ENCODE measurements at places on chromosomes 12 and 14.
A peak's percentile ranks its signal among the peaks of the same experiment; 100 is the strongest.

DNA sequence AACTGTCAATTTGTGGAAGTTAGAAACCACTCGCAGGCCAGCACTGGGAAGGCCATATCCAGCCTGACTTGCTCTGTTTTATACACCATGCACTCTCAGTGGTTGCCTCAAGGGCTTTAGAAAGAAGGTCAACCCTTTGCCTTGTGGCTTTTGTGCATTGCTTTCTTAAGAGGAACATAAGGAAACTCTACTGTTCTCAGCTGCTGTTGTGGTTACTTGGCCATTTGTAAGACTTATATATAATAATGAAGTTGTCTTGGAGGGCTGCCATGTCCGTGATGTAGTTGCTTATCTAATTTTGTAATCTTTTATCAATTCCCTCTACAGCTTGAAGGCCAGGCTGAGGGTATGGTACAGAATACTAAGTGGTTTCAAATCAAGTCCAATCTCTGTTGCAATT lies 637.8 kb downstream of the DIO2 start:
- DNase-seq, result no peak

DNA sequence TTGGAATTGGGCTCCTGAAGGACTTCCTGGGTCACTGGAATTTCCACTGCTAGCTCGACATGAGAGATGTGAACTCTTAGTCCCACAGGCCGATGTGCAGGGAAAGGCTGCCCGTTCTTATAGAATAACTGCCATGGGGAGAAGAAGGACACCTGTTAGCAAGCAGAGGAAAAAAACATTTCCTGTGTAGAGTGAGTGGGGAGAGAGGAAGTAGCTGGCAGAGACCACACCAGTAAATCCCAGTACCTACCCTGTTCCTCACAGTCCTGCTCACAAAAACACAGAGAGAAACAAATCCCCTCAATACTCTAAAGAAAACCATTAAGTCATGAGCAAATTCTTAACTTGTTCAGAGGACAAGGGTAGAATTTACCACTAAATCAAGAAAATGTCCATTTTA lies 29.5 kb downstream of the AREL1 start:
- no peak for DNase-seq

- DNase-seq, result no peak
These were observed 161.1 kb downstream of the NUAK1 start for GRCh38 chr12:105977652-105978051.

DNA sequence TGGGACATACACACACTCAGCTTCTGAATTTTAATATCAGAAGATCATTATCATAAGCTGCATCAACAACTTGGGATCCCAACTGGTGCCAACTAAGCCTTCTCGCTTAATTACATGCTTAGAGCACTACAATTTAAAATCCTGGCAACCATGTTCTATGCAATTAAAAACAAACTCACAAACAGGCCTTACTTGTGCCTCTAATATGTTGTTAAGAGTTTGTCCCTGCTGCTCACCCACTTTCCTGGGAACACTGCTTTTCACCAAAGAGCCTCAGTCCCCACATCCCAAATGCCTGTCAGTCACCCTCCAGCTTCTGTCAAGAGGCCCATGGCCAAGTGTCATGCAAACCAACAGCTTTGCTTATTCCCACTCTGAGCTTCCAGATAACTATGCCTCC lies 69.7 kb downstream of the TTC9 start:
- DNase-seq, result no peak

DNA sequence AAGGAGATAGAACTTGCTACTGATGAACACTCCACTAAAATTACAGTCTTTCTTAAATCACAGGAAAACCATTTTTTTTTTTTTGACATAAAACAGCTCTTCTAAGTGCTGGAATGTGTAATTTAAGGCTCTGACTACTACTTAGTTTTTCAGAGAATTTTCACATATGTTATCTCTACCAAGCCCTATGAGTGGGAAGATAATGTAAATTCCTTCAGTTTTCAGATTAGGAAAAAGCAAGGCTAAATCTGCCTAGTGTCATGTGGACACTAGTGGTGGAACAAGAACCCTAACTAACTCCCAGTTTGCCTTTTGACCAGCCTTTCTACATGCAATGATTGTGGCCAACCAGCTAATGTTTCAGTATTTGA lies 37.3 kb upstream of the CSRP2 start:
- DNase-seq, result peak; percentile 22

DNA sequence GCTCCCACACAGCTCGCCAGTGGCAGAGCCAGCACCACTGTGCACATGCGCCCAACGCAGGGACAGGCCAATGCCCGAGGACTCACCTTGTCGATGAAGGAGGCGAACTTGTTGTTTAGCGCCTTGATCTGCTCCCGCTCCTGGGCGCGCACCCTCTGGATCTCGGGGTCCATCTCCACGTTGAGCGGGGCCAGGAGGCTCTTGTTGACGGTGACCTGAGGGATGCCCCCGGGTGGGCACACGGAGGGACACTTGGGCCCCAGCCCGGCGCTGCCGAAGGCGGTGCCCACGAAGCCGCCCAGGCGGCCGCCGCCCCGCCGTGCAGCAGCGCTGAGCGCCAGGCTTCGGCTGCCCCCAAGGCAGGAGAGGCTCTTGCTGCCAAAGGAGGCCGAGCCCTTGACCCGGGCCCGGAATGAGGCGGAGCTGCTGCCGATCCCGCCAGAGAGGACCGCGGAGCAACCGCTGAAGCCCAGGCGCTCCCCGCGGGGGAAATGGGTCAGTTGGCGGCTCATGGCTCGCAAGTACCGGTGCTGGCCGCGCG lies at the start of gene KRT72:
Gene KRT72, minus strand, starts transcription at position 523 of the 541 bp plus-strand sequence. Its CDS starts 11 bp downstream, at position 512.
- DNase-seq, result no peak

DNA sequence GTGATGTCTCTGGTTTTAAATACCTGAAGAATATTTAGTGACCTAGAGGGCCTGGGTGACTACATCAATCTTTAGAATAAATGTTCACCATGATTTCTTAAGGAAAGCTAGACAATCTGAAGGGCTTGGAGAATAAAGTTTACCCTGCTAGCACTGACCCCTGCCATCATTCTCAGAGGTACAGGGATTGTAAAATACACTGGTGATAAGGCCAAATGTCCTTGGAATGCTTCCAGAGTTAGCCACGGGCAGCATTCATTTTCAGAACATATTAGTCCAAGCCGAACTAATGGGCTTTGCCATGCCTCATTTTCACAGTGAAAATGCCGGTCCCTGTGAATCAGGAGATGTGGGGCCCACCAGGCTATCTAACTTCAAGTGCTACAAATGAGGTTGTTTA lies 1381.7 kb upstream of the SEL1L start:
- DNase-seq, result no peak

DNA sequence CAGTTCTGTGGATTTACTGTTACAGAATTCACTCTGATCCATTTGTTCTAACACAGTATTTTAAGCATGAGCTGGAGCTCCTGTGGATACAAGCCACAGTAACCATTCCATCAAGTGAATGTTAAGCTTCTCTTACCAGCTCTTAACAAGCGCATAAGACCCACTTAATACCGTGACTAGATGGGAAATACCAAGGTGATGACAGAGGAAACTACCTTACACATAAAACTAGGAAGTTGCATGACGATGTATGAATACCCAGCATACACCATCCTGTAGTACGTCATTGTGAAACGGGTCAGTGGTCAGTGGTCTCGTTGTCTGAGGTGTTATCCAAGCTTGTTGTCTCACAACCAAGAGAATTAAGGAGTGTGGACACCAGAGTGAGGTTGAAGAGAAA lies 2.0 kb upstream of the GALC start:
- peak; percentile 65 for DNase-seq

- no peak for DNase-seq
These were observed 14.5 kb upstream of the HPD start for GRCh38 chr12:121873216-121873569.

GRCh38 chr12:95736631-95737030 lies 53.9 kb downstream of the NTN4 start:
- DNase-seq, result no peak

- no peak for DNase-seq
These were observed 2.0 kb downstream of the TEX52 start for GRCh38 chr12:2854669-2855453.

DNA sequence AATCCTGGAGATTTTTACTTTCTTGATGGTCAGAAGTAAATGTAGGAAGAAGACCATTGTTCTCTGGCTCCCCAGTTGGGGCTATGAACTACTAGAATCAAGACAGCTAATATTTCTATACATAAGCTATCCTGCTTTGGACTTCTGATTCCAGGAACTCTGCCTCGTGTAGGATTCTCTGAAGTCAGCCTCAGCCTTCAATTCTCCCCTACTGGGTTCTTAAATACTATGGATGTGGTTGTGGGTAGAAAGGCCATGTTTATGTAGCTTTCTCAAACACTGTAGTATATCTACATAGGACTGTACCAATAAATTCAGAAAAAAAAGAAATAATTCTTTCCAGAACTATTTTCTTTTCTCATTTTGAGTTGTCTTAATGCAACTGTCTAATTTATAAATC lies 302.5 kb downstream of the ITPR2 start:
- no peak for DNase-seq

DNA sequence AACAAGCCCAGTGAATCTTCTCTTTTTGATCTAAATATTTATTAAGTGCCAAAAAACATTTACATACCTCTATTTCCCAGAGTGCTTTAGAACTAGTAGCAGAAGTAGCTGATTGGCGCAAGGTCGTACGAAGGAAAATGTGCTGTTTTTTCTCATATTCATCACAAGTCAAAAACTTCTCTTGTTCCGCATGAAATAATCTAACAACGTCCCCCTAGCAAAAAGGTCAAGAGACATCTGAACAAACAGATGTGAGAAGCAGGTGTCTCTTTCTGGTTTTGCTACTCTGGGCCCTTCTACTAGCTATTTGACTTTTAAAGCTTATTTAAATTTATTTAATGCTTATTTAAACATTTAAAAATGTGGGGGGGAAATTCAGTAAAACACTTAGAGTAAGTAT lies 117.8 kb downstream of the ITPR2 start:
- no peak for DNase-seq

GRCh38 chr12:63298386-63298930 lies 147.5 kb upstream of the AVPR1A start:
- DNase-seq, result no peak

DNA sequence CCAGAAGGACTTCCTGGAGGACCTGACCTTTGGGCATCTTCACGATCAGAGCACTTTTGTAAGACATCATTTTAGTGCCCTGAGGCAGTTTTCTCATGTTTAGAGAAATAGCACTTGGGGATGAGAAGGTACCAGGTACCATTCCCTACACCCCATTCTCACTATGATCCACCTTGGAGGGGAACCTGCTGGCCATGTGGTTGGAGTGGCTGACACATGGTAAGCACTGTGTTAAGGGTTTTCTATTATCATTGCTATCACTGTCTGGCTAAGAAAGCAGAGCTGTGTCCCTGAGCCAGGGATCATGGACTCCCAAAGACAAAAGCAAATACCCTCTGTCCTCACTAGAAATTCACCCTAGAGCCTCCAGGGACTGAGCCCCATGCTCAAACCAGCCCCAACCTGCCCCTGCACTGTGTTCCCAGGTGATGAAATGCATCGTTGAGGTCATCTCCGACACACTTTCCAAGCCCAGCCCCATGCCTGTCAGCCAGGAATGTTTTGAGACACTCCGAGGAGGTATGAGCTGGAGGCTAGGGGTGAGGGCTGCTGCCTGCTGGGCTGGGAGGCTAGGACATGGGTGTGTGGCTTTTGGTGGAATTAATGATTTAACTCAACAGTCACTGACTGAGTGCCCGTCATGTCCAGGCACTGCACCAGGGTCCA lies 3.4 kb downstream of the CHGA start:
- DNase-seq, result peak; percentile 14

GRCh38 chr14:37824939-37825712 lies 229.7 kb downstream of the TTC6 start:
- DNase-seq, result no peak

- DNase-seq, result no peak
These were observed 124.4 kb downstream of the DAD1 start for GRCh38 chr14:22464422-22465142.

- DNase-seq, result no peak
These were observed 1.5 kb downstream of the NPAS3 start for GRCh38 chr14:32940066-32940651.

- no peak for DNase-seq
These were observed 107.4 kb downstream of the GRIP1 start for GRCh38 chr12:66571361-66571915.

DNA sequence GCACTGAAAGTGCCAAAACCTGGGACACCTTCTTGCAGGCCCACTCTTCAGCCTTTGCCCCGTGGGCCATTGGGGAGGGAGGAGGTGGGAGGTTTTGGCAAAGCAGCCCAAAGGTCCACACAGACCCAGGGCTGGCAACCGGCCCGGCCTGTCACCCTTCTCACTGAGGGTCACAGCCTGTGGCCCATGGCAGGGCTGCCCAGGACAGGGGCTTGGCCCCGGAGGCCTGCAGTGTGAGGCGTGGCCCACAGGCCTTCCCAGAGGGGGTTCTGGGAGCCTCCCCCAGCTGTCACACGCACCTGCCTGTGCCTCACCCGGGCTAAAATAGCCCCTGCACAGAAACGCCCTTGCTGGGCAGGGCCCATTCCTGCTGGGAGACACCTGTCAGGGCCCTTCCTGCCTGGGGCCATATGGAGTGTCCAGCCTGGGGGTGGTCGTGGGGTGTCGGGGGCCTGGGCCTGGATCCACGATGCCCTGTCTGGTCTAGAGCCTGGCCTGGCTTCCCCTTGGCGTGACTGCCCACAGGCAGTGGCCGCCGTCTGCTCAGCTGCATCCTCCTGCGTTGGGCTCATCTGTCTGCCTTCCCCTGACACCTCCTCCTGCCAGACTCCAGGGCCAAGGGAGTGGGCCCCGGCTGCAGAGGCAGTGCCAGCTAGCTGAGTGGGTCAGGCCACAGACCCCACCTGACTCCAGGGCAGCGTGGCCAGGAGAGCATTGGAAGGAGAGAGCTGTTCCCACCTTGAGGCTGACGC lies 19.2 kb downstream of the PACS2 start:
- DNase-seq, result no peak

- DNase-seq, result no peak
These were observed 157.9 kb downstream of the SAMD4A start for GRCh38 chr14:54724676-54725325.

- peak; percentile 56 for DNase-seq
These were observed 35.9 kb downstream of the BBS10 start for GRCh38 chr12:76312315-76312714.

DNA sequence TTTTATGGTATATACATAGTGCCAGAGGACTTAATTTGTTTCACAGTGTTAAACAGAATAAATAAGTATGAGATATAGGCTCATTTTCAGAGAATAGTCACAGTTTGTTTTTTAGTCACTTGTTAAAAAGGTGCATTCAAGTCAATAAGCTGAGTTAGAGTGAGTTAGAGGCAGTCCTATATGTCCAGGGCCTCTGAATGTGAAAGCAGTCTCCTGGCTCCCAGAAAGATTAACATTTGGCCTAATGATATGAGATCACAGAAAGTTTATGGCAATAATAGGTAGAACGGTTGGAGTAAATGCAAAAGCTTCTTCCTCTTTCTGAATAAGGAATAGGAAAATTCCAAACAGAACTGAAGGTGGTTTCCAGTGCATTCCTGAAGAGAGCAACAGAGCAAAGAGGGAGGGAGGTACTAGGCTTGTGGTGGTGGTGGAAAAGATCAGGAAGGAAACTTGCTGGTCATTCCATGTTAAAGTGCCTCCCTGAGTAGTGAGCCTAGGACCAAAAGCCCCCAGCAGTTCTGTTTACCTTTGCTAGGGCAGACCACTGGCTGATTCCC lies 54.4 kb downstream of the SLC38A4 start:
- peak; percentile 9 for DNase-seq

GRCh38 chr14:104323551-104324175 lies 185.3 kb downstream of the KIF26A start:
- DNase-seq, result no peak

Measured in mesendoderm (in vitro differentiated cells).